Hematopoietic multipotent progenitor cell treated with erythropoietin and hydrocortisone succinate and interleukin-3 and kit ligand, for 4 days (in vitro differentiated cells): ENCODE measurements at places on chromosomes 5 and 9.

GRCh38 chr5:174418809-174419539, 305.4 kb upstream of the MSX2 start:
- peak; percentile 6 for DNase-seq

- DNase-seq: peak; percentile 10
Measured at GRCh38 chr9:137960496-137960895, 82.9 kb downstream of the CACNA1B start.

GRCh38 chr5:27845248-27845647, 806.9 kb upstream of the CDH9 start:
- no peak for DNase-seq

DNA sequence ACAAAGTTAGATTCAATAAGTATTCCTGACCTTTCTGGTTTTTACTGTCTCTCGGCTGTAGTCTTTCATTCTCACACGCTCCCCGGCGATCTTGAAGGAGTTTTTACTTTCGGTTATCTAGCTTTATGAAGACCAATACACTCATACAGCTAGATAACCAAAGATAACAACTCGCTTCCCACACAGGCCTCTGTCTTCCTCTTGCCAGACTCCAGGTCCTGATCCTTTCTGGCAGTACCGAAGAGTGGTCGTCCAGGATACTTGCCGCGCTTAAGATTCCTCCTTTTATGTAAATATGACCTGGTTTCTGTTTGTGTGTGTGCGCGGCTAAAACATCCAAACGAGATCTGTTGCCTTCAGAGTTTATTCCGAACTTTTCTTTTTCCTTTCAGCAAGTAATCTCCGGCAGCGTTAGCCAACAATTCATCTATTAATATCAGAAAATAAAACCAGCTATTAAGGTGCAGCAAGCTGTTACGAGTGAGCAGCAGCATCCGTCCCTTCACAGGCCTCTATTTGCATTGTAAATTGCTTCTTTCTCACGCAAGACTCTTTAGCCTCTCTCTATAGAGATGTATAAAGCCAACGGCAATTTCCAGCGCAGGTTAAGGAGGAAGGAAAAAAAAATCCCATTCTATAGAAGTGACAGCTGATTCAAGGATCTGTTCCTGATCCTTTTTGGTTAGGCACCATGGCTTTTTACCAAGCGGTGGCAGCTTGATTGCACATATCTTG, 216.1 kb downstream of the MEF2C start:
- no peak for DNase-seq

DNA sequence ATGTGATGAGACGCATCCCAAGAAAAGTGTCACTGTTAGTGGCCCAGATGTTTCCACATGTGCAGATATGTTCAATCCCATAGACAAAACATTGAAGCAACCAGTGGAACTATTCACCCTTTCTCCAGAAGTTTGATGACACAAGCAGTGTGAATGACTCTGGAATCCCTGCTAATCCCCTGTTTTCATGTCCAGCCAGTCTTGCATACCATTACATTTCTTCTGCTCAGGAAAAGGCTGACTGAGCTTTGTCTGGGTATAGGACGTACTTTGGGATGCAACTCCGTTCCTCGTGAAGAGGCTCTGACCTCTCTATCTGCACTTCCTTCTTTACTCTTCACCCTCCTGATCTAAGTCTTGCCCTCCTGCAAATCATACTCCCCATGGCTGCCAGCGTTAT, 172.4 kb downstream of the NTRK2 start:
- DNase-seq: no peak
